ENCODE measurements at places on chromosomes 2 and 18. TPM values are rescaled to one million over a fixed set of nuclear protein-coding genes. Genes with fewer than 3 reads are reported as not detected.

CYRIA gene
- total RNA-seq = 11.1 TPM

PRKAG3 gene
- not detected for total RNA-seq

GNLY gene
- not detected for total RNA-seq

LAMA3 gene
- 0.56 TPM for total RNA-seq

ASXL2 gene
- 13.9 TPM for total RNA-seq

DYNAP gene
- not detected for total RNA-seq

SPDYA gene
- 0.19 TPM for total RNA-seq

PRLH gene
- total RNA-seq = not detected

TWIST2 gene
- 49.9 TPM for total RNA-seq

ACTR1B gene
- 46.7 TPM for total RNA-seq

NXPH2 gene
- 0.14 TPM for total RNA-seq

LRP1B gene
- total RNA-seq = 0.03 TPM

ITGB6 gene
- total RNA-seq = 0.33 TPM

DUSP19 gene
- 1.2 TPM for total RNA-seq

CDH19 gene
- not detected for total RNA-seq

KCNG2 gene
- not detected for total RNA-seq

TNS1 gene
- 10.5 TPM for total RNA-seq

AQP12B gene
- not detected for total RNA-seq

ZEB2 gene
- total RNA-seq = 15.5 TPM

PARD3B gene
- total RNA-seq = 2.2 TPM

TMEM178A gene
- total RNA-seq = not detected

CFAP65 gene
- total RNA-seq = not detected

PSMA8 gene
- total RNA-seq = not detected

GALNT3 gene
- not detected for total RNA-seq

RAB6D gene
- not detected for total RNA-seq

SALL3 gene
- not detected for total RNA-seq

IL36A gene
- not detected for total RNA-seq

ERFE gene
- 13.1 TPM for total RNA-seq

SERPINB5 gene
- total RNA-seq = 35.3 TPM

PLGLB2 gene
- total RNA-seq = 0.26 TPM

ALLC gene
- not detected for total RNA-seq

NTSR2 gene
- total RNA-seq = not detected

RBKS gene
- total RNA-seq = 0.71 TPM

HJURP gene
- 101 TPM for total RNA-seq

FOXD4L1 gene
- not detected for total RNA-seq

RPRM gene
- total RNA-seq = not detected

ACTR2 gene
- 114 TPM for total RNA-seq

SPR gene
- 64.4 TPM for total RNA-seq

CABYR gene
- total RNA-seq = 1.0 TPM

FAHD2B gene
- 1.1 TPM for total RNA-seq

DPP4 gene
- not detected for total RNA-seq

COL4A4 gene
- total RNA-seq = 0.10 TPM

ADD2 gene
- 79.9 TPM for total RNA-seq

PID1 gene
- 4.6 TPM for total RNA-seq

ZNF532 gene
- 30.8 TPM for total RNA-seq

SNTG2 gene
- not detected for total RNA-seq

SLC9A4 gene
- total RNA-seq = not detected

ABCB11 gene
- under 0.01 TPM for total RNA-seq

ALPG gene
- not detected for total RNA-seq

CCDC85A gene
- 0.19 TPM for total RNA-seq

SERPINB13 gene
- not detected for total RNA-seq

CAPN14 gene
- total RNA-seq = 0.24 TPM

NDC80 gene
- total RNA-seq = 46.9 TPM

DCDC2C gene
- 0.33 TPM for total RNA-seq
